Stimulated activated CD4-positive, alpha-beta T cell treated with anti-CD3 and anti-CD28 coated beads, TNF-alpha, amount 100 ng/mL, for 24 hours (primary cell): ENCODE measurements at places on chromosomes 3 and 15.
A peak's percentile ranks its signal among the peaks of the same experiment; 100 is the strongest.

DNA sequence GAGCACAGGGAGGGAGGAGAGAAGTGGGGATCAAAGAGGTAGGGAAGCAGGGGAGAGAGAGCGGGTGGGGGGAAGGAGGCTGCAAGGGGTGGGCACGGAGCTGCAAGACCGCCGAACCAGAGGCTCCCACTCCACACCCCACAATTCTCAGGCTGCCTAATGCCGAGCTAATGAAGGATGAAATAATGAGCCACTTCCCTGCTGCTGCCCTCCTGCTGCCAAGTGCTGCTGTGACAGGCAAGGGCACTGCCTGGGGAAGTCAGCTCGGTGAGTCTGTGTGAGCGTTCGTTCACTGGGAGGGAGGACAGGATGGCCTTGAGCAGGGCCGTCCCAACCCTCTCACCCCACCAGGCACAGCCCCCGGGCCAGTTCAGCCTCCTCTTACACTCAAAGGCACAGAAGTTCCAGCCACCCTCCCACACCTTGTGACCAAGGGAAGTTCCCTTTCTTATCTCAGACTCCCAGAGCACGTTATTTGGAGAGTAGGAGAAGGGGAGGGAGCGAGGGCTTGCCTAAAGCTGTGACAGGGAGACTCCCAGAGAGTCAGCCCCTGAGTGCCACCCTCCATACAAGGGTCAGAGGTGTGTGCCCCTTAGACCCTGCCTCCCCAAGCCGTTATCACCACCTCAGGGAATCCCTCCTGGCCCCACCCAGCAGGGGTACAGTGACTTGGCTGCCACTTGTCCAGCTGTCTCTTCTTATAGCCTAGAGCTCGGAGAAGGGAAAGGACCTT, 12.4 kb downstream of the GLYCTK start:
- DNase-seq, result no peak

GRCh38 chr15:66629817-66630576, 64.2 kb upstream of the LCTL start:
- DNase-seq, result no peak

DNA sequence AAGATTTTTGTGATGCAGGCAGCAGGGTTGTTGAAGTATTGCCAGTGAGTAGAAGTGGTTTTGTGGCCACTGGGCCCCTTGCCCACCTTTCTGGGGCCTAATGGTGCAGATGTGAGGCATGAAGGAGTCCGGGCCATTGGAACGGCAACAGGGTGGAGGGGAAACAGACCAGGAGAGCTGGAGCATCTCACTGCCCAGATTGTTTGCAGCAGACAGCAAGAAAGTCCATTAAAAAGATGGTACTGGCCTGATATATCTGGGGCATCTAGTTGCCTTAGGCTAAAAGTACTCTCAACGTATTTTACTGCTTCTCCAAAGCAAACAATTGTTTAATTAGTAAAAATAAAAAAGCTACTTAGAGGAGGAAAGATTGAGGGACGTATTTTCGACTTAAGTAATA, 298.4 kb downstream of the SATB1 start:
- no peak for DNase-seq

DNA sequence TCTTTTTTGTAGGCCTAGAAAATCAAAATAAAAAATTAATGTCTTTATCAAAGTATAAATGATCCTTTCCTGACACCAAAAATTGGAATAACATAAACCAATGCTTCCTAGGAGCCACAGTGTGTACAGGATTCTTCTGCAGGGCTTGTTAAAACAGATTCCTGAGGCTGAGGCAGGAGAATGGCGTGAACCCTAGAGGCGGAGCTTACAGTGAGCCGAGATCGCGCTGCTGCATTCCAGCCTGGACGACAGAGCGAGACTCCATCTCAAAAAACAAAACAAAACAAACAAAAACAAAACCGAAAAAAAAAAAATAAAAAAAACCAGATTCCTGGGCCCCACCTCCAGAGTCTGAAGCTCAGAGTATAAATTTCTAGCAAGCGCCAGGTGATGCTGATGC, 78.0 kb downstream of the PEX5L start:
- no peak for DNase-seq

GRCh38 chr3:4225005-4225471, 78.1 kb upstream of the SETMAR start:
- DNase-seq, result no peak

DNA sequence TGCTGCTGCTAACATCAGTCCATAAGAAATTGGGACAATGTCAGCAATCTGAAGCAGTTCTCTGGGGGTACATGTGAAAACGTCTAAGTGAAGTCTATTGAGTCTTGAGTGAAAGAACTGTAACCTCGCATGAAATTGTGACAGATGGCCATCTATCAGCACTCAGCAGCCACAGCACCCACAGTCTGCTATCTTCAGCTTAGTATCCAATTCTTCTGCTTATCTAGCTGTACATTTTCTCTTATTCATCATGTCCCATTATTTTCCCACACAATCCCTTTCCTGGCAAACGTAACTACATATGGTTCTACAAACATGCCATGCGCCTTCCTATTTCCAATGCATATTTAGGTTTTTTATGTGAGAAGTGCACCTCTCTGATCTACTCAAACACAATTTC, 629.7 kb downstream of the NTRK3 start:
- DNase-seq, result no peak

DNA sequence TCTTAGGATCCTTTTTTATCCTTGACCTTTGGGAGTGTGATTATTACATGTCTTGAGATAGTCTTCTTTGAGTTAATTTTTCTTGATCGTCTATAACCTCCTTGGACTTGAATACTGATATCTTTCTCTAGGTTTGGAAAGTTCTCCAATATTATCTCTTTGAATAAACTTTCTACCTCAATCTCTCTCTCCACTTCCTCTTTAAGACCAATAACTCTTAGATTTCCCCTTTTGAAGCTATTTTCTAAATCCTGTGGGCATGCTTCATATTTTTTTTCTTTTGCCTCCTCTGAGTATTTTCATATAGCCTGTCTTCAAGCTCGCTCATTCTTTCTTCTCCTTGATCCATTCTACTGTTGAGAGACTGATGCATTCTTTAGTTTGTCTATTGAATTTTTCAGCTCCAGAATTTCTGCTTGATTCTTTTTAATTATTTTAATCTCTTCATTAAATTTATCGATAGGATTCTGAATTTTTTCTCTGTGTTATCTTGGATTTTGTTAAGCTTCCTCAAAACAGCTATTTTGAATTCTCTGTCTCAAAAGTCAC, 12.1 kb downstream of the USF3 start:
- no peak for DNase-seq

DNA sequence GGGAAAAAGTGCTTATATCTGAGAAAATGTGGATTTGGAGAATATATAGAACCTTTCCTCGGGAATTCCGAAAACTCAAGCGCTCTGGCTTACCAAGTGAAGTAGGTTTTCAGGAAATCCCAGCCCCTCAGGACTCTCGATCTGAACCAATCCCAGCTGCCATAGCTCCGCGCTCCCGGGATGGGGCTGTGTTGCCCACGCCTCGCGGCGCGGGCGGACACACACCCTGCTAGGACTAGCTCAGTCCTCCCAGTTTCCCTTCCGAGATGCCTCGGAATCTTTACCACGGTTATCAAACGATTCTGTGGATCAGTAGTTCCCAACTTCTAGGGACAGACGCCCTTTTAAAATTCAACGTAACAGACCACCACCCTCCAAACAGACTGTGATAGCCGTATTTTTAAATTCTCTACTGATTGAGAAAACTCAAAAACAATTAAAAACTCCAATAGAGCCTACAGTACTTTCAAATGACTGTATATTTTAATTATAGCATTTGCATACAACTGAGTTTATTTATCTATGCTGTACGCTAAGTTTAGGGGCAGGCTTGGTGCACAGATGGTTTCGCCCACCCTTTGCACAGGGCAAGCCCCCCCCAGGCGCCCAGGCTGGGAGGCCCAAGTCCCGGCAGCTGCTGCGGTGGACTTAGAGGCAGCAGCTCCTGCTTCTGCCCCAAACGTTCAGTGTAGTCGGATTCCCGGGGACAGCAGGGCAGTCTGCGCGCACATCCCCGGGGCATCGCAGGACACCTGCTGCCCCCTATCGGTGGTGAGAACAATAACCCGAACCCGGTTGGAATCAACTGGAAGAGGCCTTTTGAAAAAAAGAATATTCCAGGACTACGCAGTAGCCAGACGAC, 52.3 kb downstream of the CCDC54 start:
- DNase-seq, result peak; percentile 46

- no peak for DNase-seq
Measured at GRCh38 chr3:142652826-142653292, 56.7 kb downstream of the PLS1 start.

DNA sequence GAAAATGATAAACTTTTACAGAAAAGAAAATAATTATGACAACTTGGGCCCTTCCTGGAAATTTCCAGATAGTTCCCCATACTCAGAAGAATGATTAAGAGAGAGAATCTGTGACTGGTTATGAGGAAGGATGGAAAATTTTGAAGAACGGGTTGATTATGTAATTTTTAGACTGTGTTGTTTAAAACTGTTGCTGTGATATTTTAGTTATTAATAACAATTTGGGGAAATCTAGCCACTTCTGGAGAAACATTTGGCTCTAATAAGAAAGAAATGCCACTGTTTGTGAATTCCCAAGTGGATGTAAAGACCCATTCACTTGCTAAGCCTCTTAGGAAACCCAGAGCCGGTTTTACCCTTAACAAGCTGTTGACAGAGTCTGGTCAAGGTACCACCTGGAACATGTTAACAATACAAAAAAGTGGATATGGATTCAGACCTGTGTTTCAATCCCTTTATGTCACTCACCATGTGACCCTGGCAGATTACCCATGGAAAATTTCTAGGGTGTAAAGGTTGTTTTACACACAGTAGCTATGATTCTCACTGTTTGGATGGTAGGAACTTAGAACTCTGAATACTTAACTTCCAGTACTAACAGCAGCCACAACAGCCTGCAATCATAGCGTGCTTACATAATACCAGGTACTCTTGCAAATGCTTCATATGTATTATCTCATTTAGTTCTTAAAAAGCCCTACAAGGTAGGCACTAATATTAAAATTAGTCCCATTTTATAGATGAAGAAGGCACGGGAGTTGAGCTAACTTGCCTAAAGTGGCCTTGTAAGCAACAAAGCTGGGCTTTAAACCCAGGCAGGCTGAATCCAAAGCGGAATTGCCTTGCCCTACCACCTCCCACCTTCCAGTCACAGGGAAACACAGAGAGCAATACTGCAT, 32.0 kb downstream of the ZBTB38 start:
- no peak for DNase-seq
